ENCODE measurements at places on chromosomes 16 and 17. TPM values are rescaled to one million over a fixed set of nuclear protein-coding genes. Genes with fewer than 3 reads are reported as not detected.

Gene MT1M
- not detected for total RNA-seq

Gene KRT20
- not detected for total RNA-seq

Gene MGAT5B
- 0.77 TPM for total RNA-seq

Gene SEC14L5
- total RNA-seq: 1.1 TPM

Gene DPEP3
- total RNA-seq: 0.19 TPM

Gene CNEP1R1
- 42.9 TPM for total RNA-seq

Gene SLC16A5
- 10.9 TPM for total RNA-seq

Gene KRT33A
- not detected for total RNA-seq

Gene SLFN13
- 37.9 TPM for total RNA-seq

Gene DNAJC7
- 109 TPM for total RNA-seq

Gene GPR142
- not detected for total RNA-seq

Gene RNF112
- total RNA-seq: 0.84 TPM

Gene C16orf96
- total RNA-seq: 0.19 TPM

Gene CNTNAP1
- 4.4 TPM for total RNA-seq

Gene GPR179
- 0.02 TPM for total RNA-seq

Gene CD300LG
- not detected for total RNA-seq

Gene MYBBP1A
- 71.3 TPM for total RNA-seq

Gene HS3ST3B1
- 5.0 TPM for total RNA-seq

Gene FOXL1
- total RNA-seq: not detected

Gene RASL10B
- total RNA-seq: not detected

Gene SOX9
- total RNA-seq: not detected

Gene SCPEP1
- 17.6 TPM for total RNA-seq

Gene PTX4
- total RNA-seq: not detected

Gene SALL1
- not detected for total RNA-seq

Gene EZH1
- 56.9 TPM for total RNA-seq

Gene JPT1
- 232 TPM for total RNA-seq

Gene DOC2B
- 0.64 TPM for total RNA-seq

Gene HS3ST2
- not detected for total RNA-seq

Gene CCL4
- total RNA-seq: 65.8 TPM

Gene OR1E1
- total RNA-seq: not detected

Gene GGT6
- total RNA-seq: not detected
